ENCODE measurements at places on chromosomes 2 and 18. TPM values are rescaled to one million over a fixed set of nuclear protein-coding genes. Genes with fewer than 3 reads are reported as not detected.

Gene POTEF
- under 0.01 TPM for total RNA-seq

Gene FAM228A
- total RNA-seq = 2.4 TPM

Gene GREB1L
- 3.1 TPM for total RNA-seq

Gene IL18R1
- total RNA-seq = 1.00 TPM

Gene RAB6D
- under 0.01 TPM for total RNA-seq

Gene GPR39
- 0.07 TPM for total RNA-seq

Gene RBFA
- 37.7 TPM for total RNA-seq

Gene TDRD15
- not detected for total RNA-seq

Gene SLC30A3
- total RNA-seq = 3.4 TPM

Gene SPATA3
- total RNA-seq = not detected

Gene MPPE1
- total RNA-seq = 14.1 TPM

Gene DAW1
- 0.25 TPM for total RNA-seq

All from mammary microvascular endothelial cell (primary cell).